ENCODE measurements at places on chromosomes 5 and 9.

GRCh38 chr5:23631302-23632045, 124.1 kb downstream of the PRDM9 start:
- no peak for DNase-seq

DNA sequence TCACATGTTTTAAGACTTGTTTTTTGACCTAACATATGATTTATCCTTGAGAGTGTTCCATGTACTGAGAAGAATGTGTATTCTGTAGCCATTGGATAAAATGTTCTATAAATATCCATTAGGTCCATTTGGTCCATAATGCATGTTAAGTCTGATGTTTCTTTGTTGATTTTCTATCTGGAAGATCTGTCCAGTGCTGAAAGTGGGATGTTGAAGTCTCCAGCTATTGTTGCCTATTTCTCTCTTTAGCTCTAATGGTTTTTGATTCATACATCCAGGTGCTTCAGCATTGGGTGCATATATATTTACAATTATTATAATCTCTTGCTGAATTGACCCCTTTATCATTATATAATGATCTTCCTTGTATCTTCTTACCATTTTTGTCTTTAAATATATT, 451.1 kb downstream of the BRINP1 start:
- no peak for DNase-seq

DNA sequence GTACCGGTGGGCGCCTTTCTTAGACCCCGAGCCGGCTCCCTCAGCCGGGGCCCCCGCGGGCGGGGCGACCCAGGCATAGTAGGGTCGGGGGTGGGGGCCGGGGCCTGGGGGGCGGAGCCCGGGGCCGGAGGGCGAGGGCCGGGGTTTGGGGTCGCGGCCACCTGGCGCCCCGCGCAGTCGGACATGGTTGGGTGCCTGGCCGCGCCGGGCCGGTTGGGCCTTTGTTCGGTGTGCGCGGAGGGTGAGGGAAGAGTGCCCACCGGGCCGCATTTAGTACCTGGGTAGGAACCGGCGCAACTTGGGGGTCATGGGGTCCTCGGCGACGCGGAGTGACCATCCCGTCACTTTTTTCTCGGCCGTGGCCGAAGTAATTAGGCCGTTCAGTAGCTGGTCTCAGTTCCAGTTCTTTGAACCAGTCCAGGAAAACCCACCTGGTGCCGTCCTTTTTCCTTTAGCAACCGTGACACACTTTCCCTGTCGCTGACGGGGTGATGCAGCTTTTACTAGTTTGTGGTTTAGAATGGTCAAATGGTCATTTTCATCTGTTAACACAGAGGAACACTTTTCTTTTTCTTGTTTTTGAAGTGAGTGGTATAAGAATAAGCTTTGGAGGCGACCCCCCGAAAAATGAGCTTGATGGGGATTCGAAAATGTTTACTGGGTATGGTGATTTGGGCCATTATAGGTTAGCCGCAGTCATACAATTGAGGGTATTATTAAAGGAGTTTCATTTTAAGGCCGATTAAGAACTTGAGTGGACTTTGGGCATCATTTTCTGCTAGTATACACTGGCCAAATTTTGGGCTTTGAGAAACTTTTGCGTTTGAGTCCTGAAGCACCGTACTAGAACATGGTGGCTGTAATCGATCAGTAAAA, 589 bp downstream of the CKS2 start:
- no peak for DNase-seq

GRCh38 chr5:119378075-119378700, 22.4 kb downstream of the TNFAIP8 start:
- no peak for DNase-seq

DNA sequence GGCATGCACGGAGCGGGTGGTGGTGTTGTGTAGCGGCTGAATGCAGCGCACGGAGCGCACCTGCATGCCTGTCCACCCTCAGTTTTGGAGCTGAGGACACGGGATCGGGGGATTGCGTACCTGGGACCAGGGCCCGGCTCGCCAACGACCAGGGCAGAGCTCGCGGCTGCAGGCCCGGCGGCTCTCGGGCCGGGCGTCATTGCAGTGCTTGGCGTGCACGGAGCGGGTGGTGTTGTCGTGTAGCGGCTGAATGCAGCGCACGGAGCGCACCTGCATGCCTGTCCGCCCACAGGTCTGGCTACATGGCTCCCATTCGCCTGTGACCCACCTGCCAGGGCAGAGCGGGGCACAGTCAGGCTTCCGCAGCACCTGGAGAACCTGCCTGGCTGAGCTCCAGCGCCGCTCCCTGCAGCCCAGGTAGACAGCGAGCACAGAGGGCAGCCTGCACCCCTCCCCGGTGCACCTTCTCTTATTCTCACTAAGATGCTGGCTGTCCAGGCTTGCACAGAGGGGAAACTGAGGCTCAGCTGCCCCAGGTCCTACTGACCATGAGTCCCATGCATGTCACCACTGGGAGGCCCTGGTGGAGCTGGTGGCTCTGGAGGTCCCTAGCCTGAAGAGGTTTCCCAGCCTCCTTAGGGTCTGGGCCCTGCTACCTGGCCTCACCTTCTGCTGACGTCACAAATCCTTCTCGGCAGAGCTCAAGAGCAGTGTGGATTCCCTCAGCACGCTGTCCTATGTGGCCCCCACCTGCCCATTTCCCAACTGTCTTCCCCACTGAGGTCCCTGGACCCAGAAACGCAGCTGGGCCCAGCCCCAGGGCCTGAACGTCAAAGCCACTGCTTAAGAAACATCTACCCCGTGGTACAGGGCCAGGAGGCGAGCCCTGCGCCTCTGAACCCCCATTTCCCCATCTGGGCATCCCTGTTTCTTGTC, 64.9 kb downstream of the ZNF354C start:
- no peak for DNase-seq

DNA sequence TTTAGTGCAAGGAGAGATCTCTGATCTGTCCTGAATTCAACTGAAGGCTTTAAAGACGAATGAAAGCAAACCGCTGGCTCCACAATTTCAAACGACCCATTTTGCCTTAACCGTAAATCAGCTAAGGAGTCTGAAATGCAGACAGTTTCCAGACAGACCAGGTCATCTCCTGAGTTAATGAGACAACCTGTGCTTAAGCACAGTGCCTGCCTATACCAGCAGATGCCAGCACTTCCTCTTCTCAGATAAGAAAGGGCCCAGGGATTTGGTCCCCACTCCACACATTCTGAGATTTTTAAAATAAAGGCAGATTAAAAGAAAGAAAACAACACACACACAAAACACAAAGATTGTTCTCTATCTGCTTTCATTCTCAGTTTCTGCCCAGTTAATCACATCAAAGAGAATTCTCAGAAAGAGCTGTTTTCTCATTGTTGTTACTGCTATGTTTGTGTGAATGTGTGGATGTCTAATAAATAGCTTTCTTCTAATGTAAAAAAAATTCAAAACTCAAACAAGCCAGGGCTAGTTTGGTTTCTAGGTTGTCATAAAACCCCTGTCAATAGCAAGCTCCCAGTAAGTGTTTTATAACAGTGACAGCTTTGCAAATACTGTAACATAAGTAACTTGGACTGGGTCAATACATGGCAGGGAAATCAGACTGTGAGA, 157.7 kb upstream of the SLC24A2 start:
- DNase-seq: no peak

DNA sequence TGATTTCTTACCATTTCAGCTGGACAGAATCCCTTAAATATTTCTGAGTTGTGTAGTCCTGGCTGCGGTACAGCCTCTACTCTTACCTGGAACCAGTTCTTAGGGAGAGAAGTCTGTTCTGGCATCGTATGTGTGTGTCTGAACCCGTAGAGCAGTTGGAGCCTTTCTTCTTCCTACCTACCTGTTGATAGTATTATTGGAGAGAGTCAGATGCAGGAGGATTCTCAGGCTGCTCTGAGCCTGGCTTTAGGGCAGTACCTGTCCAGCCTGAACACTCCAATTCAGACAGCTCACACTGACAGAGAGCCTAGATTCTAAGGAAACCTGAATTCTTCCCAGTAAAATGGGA, 190.1 kb downstream of the CD180 start:
- DNase-seq: no peak

- no peak for DNase-seq
Measured at GRCh38 chr5:119626086-119626485, 3.3 kb upstream of the FAM170A start.

- DNase-seq: no peak
Measured at GRCh38 chr5:160471761-160472160, 50.1 kb downstream of the PTTG1 start.

DNA sequence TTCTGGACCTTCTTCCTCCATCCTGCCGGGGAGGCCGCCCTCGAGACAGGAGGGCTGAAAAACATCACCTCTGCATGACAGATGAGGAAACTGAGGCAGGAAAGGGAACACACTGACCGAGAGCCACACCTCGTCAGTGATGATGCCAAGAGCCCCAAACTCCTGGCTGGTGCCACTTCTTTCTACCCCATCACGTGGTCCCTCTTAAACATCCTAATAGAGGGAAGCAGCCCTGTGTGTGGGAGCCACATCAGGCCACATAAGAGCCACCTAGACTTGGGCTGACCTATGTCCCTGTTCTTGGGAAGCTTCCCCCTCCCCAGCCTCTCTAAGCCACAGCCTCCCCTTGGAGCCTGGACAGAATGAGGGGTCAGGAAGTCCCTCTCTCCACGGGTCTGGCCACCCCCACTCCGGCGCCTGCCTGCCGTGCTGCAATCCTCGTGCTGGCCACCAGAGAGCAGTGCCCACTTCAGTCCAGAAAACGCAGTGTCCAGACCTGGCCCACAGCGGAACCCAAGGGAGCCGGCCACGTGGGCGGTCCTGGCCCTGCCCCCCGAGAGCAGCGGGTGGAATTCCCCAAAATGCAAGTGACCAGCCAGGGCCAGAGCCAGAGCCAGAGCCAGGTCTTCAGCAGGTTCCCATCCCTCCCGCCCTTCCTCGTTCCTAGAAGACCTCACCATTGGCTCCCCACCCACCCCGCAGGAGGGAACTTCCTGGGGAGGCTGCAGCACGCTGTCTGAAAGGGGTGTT, 54.7 kb upstream of the SARDH start:
- DNase-seq: no peak

- no peak for DNase-seq
Measured at GRCh38 chr9:70933321-70933720, 188.1 kb downstream of the TRPM3 start.

DNA sequence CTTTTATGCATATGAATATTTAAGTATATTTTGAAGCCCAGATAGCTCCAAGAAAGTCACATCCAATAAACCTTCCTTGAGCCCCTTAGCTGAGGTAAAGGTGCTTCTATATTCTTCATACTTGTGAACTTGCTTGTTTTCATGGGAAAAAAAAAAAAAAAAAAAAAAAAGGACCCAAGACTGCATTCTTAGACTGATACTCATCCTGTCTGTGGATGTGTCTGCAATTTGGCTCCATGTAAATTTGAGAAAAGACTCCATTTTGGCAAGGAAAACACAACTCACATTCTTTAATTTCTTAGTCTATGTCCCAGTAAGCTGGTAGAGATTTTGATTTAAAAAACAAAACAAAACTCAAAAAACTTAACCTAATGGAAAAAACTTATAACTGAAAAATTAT, 238.3 kb downstream of the FBXL17 start:
- no peak for DNase-seq

GRCh38 chr9:974996-975739, 1.3 kb upstream of the DMRT3 start:
- DNase-seq: no peak

DNA sequence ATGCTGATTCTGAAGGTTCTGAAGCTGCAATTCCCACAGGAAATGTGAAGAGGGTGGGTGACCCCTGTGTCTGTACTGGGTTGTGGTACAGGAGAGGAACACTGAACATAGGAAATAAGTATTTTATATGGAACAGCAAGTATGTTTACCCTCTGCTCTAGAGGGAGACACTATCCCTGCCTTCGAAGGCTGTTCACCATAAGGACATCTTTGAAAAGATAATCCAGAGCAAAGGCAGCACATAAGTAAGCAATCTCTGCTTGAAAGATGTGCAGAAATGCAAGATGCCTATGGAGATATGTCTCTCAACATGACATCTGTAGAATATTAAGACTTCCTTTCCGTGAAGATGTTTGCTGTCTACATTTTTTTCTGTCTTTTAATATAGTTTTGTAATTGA, 184.4 kb upstream of the EFNA5 start:
- no peak for DNase-seq

DNA sequence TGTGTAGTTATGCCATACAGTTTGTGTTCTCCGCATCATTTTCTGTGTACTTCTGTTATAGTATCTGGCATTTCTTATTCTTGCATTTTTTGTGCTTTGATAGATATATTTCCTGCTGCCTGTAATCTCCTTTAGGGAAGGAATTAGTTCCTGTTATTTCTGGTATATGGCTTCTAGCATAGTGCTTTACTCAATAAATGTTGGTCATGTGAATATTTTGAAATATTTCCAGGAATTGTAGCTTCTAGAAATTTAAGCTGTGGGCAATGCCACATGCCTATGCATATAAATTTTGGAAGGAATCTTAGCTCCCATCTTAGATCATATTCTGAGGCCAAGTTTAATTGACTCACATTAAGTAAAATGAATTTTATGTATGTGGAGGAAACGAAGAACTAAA, 11.5 kb upstream of the PRRC1 start:
- no peak for DNase-seq

- DNase-seq: no peak
Measured at GRCh38 chr5:151002250-151002649, 18.1 kb upstream of the GPX3 start.

GRCh38 chr5:160442824-160443431, 21.3 kb downstream of the PTTG1 start:
- DNase-seq: no peak

DNA sequence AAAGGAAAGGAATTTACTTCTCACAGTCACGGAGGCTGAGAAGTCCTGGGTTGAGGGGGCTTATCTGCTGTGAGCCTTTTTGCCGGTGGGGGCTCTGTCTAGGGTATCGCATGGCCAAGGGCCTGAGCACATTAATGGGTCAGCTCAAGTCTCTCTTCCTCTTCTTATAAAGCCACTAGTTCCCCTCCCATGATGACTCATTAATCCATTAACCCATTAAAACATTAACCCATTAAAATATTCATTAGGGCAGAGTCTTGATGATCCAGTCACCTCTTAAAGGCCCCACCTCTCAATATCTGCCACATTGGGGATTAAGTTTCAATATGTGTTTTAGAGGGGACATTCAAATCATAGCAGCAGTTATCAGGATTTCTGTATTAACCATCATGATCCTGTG, 406.3 kb downstream of the SPOCK1 start:
- no peak for DNase-seq

DNA sequence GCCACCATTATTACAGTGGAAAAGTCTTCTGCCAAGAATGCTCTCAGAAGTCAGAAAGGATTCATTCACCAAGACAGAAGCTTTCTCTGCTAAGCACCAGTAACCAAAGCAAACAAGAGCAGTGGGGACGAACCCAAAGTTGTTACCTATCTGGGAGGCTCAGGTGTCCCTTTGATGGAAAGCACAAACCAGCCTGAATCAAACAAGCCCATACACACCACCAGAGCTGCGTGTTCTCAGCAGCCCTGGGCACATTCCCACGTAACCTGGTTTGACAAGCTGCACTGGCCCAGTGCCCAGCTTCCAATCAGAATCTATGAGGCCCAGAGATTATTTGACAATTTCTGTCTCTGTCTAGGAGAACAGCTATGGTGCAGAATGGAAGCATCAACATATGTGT, 252.6 kb downstream of the ACTL7B start:
- no peak for DNase-seq

Data from esophagus squamous epithelium (tissue), 5 donors.